ENCODE measurements at places on chromosomes 1 and 21. TPM values are rescaled to one million over a fixed set of nuclear protein-coding genes. Genes with fewer than 3 reads are reported as not detected.

The ZMYND12 gene
- polyA plus RNA-seq = 5.4 TPM

The SLC44A3 gene
- polyA plus RNA-seq = 9.4 TPM

The SLC6A9 gene
- polyA plus RNA-seq = 8.9 TPM

The COL24A1 gene
- polyA plus RNA-seq = 0.41 TPM

The PTPRU gene
- 42.9 TPM for polyA plus RNA-seq

The ADGRB2 gene
- 0.44 TPM for polyA plus RNA-seq
